Osteocyte (in vitro differentiated cells): ENCODE measurements at places on chromosomes 7 and 10.

DNA sequence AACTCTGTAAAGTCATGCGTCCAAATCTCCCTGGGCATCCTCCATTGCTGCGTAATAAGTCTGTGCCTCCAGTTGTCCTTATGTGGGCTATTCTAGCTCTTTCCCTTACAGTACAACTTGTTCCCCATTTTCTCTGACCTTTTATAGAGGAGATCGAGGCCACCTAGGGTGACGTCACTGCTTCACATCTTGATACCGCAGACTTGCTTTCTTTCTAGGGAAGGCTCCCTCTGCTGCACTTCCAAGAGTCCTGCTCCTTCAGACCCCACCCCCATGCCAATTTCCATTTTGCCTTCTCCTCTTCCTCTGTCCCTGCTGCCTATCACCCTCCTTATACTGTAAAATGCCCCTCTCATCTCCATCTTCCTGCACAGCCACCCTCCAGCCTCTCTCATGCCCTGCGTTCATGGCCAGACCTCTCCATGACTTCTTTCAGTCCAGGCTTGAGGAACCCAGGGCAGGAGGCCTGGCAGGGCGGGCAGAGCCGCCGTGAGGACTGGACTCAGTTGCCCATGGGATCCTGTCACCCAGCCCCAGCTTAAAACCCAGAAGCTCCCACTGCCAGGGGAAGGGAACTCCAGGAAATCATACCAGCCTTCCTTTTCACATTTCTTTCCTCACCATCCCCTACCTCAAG, 57.5 kb downstream of the CAMK1D start:
- H3K27me3 ChIP-seq: no peaks in the 10 kb centered on the region
- peak; percentile 51 for DNase-seq

DNA sequence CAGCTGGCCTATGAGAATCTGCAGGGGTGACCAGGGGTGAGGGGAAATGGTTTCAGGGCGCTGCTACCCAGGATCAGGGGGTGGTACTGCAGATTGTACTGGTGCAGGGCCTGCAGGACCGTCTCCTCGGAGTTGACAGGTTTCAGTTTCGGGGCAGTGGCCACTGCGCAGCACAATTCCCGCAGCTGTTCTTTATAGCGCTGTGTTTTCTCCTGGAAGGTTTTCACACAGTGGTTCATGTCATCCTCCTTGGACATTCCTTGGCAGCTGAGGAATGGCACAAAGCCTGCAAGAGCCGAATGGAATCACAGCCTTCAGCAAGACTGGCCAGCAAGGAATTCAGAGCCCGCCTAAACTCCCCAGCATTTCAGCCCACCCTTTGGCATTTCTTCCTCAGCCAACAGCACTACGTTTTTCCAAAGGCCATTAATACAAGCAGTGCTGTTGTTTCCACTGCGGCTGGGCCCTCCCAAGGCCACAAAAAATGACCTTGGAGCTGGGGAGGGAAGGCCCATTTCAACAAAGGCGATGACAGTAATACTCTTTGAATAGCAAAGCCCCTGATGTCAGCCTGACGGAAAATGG, 44.9 kb downstream of the PNLIPRP2 start:
- H3K4me1 ChIP-seq: no peaks in the 10 kb centered on the region
- peak; percentile 72 for DNase-seq
- H3K36me3 ChIP-seq: no peaks in the 10 kb centered on the region
- no peak overlapping the region for H3K4me3 ChIP-seq
- no peak overlapping the region for H3K27ac ChIP-seq

GRCh38 chr10:70589762-70590654, 12.5 kb downstream of the PRF1 start:
- peak; percentile 56 for DNase-seq
- H3K4me1 ChIP-seq: peaks cover 10% of the 10 kb centered on the region

- peaks cover 13% of the 10 kb centered on the region for H3K4me1 ChIP-seq
- no peak overlapping the region for H3K27ac ChIP-seq
- peaks cover 31% of the 10 kb centered on the region for H3K27me3 ChIP-seq
- peaks cover 8% of the 10 kb centered on the region for H3K36me3 ChIP-seq
Measured at GRCh38 chr10:132187430-132188138, 836 bp downstream of the DPYSL4 start.

- no peak for DNase-seq
- peaks cover 10% of the 10 kb centered on the region for H3K27me3 ChIP-seq
- H3K4me1 ChIP-seq: no peaks in the 10 kb centered on the region
- H3K36me3 ChIP-seq: no peaks in the 10 kb centered on the region
Measured at GRCh38 chr10:59595593-59595992, 114.1 kb downstream of the SLC16A9 start.

GRCh38 chr10:24209946-24210491, 1.1 kb downstream of the KIAA1217 start:
- H3K36me3 ChIP-seq: no peaks in the 10 kb centered on the region

GRCh38 chr10:43380610-43381222, 9.3 kb downstream of the FXYD4 start:
- no peaks in the 10 kb centered on the region for H3K27me3 ChIP-seq
- H3K27ac ChIP-seq: peak overlapping the region; percentile 14
- H3K4me1 ChIP-seq: no peaks in the 10 kb centered on the region
- peaks cover 4% of the 10 kb centered on the region for H3K36me3 ChIP-seq

DNA sequence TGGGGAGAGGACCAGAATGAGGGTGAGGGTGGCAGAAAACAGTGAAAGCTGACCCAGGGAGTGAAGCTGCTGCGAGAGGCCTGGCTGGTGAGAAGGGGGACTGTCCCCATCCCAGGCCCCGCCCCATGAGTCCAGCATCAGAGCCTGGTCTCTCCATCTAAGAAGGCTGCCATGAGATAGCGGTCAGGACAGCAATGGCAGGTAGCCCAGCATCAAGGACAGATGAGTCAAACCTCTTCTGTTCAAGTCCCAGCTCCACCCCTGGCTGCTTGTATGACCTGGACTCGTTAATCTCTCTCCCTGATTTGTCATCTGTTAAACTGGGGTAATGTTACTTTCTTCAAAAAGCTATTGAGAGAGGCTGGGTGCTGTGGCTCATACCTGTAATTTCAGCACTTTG, 22.2 kb downstream of the GPNMB start:
- peaks cover 3% of the 10 kb centered on the region for H3K27me3 ChIP-seq
- peaks cover 6% of the 10 kb centered on the region for H3K36me3 ChIP-seq
- no peak overlapping the region for H3K27ac ChIP-seq
- no peak overlapping the region for H3K4me3 ChIP-seq
- peaks cover 4% of the 10 kb centered on the region for H3K4me1 ChIP-seq

- H3K27me3 ChIP-seq: peaks cover 20% of the 10 kb centered on the region
- H3K4me3 ChIP-seq: no peak overlapping the region
- no peak for DNase-seq
- H3K36me3 ChIP-seq: no peaks in the 10 kb centered on the region
- H3K4me1 ChIP-seq: no peaks in the 10 kb centered on the region
Measured at GRCh38 chr7:151853896-151854719, 22.8 kb downstream of the PRKAG2 start.

DNA sequence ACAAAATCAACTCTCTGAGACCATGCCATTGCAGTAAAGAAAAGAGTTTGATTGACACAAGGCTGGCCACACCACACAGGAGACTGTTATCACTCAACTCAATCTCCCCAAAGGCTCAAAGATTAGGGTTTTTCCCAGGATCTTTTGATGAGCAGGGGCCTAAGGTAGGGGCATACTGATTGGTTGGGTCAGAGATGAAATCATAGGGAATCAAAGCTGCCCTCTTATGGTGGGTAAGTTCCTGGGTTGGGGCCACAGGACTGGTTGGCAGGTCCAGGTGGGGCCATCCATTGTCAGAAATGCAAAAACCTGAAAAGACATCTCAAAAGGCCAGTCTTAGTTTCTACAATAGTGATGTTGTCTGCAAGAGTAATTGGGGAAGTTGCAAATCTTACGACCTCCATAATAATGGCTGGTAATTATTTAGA, 91.6 kb downstream of the AKR1D1 start:
- peaks cover 3% of the 10 kb centered on the region for H3K36me3 ChIP-seq
- H3K4me1 ChIP-seq: no peaks in the 10 kb centered on the region
- no peak overlapping the region for H3K4me3 ChIP-seq
- no peak overlapping the region for H3K27ac ChIP-seq
- H3K27me3 ChIP-seq: no peaks in the 10 kb centered on the region

GRCh38 chr10:70771311-70772194, 13.6 kb downstream of the TBATA start:
- peaks cover 32% of the 10 kb centered on the region for H3K27me3 ChIP-seq
- H3K27ac ChIP-seq: no peak overlapping the region
- DNase-seq: peak; percentile 76

DNA sequence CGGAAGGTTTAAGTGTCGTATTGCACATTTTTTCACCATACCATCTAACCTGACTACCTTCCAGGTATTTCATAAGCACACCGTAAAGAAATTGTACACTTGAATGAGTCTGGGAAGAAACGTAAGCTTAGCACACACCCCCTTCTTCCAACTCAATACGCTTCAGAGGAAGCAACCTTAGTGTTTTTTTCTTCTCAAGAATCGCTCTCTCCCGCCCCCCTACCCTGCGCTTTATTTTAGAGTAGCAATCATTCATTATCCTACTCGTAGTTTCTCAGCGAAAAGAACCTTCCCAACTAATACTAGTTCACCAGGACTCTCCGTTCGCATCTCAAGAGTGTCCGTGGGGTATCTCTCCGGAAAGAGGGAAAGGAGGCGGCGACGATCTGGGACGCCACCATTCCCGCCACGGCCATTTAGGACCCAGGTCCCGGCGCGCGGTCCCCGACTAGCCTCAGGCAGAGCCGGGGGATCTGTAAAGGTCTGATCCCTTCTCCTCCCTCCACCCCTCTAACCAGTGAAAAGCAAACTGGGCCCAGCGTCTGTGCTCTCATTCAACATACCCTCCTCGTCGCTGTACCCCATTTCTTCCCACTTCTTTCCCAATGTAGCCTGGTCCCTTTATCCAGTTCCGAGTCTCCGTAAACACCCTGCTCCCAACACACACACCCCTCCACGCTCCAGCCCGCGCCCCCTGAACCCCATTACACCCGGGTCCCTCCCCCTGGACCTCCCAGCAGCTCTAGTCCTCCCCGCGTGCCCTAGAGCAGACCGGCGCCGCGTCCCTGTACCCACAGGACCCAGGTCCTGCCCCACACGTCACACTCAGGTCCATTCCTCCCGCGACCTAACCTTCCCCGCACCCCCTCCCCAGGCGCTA, 16.0 kb downstream of the MYOZ1 start:
- H3K4me1 ChIP-seq: peaks cover 17% of the 10 kb centered on the region
- no peaks in the 10 kb centered on the region for H3K27me3 ChIP-seq
- no peak for DNase-seq
- H3K4me3 ChIP-seq: peak overlapping the region; percentile 95
- H3K27ac ChIP-seq: peak overlapping the region; percentile 84

- H3K4me3 ChIP-seq: no peak overlapping the region
- peaks cover 43% of the 10 kb centered on the region for H3K36me3 ChIP-seq
- peaks cover 7% of the 10 kb centered on the region for H3K4me1 ChIP-seq
- no peaks in the 10 kb centered on the region for H3K27me3 ChIP-seq
- no peak for DNase-seq
- no peak overlapping the region for H3K27ac ChIP-seq
Measured at GRCh38 chr7:87853237-87853864, 22.8 kb downstream of the SLC25A40 start.

DNA sequence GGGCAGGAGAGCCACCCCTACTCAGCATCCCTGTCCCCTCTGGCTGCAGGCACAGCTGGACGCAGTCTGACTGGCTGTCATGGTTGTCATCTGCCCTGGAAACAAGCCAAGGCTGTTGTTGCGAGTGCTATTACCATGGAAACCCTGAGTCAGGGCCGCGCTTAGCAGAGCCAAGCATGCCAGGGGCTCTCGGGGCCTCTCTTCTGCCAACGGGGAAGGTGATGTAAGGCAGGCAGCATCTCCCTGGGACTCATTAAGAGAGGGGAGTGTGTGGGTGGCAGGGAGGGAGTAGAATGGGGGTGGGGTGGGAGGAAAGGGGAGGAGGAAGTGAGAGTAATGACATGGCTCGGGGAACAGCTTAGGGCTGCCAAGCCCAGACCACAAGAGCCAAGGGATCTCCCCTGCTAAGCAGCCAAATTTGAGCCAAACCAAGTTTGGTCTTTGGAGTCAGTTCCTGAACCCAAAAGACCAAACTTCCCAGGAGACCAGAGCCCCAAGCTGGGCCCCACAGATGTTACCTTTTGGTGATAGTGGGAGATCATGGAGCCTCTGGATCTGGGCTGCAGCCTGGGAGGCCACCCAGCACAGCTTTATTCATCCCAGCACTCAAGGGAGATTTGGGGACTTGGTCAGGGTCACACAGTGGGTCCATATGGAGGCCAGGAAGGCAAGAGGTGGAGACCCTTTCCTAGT, 67.6 kb downstream of the TMEM130 start:
- no peaks in the 10 kb centered on the region for H3K36me3 ChIP-seq
- no peak overlapping the region for H3K27ac ChIP-seq
- no peaks in the 10 kb centered on the region for H3K4me1 ChIP-seq
- no peaks in the 10 kb centered on the region for H3K27me3 ChIP-seq

DNA sequence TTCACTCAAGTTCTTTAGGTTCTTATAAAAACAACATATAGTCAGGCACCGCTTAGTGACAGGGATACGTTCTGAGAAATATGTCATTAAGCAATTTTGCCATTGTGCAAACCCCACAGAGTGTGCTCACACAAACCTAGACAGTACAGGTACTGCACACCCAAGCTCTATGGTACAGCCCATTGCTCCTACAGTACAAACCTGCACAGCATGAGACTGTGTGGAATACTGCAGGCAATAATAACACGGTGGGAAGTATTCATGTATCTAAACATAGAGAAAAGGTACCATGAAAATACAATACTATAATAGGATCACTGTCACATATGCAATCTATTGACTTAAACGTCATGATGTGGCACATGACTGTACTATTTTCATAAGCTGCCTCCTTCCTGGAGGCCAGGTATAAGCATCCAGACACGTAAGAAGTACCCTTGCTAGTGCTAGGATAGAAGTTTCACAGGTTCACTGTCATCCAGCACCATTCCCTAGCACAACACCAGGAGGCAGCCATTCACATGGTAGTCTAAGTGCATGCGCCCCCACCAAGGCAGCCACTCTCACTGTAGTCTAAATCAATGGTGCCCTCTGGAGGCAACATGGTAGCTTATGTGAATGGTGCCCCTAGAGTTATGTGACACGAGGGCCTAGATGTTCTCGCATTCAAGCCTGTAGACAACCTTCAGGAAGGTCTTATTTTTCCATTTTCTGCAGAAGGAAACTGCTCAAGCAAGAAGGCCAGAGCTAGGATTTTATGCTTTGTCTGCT, 98.5 kb downstream of the ARHGAP22 start:
- no peaks in the 10 kb centered on the region for H3K36me3 ChIP-seq
- H3K27me3 ChIP-seq: no peaks in the 10 kb centered on the region
- no peak overlapping the region for H3K27ac ChIP-seq
- H3K4me3 ChIP-seq: no peak overlapping the region

- no peak overlapping the region for H3K4me3 ChIP-seq
- no peaks in the 10 kb centered on the region for H3K27me3 ChIP-seq
- no peak for DNase-seq
- peaks cover 4% of the 10 kb centered on the region for H3K36me3 ChIP-seq
- H3K4me1 ChIP-seq: peaks cover 31% of the 10 kb centered on the region
- no peak overlapping the region for H3K27ac ChIP-seq
Measured at GRCh38 chr10:74297389-74298080, 146.5 kb downstream of the ADK start.

DNA sequence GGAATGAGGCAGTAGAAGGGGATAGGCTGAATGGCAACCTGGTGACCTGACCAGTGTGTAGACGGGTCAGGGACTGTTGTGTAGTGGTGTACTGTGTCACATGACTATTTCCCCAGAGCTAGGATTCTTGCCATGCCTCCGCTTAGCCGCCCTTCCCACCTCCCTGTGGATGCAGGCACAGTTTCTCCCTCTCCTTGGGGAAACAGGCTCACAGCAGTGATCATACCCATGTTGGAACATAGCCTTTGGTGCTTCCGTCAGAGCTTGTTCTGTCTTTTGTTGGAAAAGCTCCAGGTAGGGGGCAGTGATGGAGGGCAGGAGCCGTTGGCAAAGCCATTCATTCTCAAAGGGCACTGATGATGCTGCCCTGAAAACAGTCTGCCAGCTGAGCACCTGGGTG, 44.3 kb downstream of the OGDH start:
- no peaks in the 10 kb centered on the region for H3K27me3 ChIP-seq
- H3K4me1 ChIP-seq: no peaks in the 10 kb centered on the region
- DNase-seq: no peak
- H3K4me3 ChIP-seq: no peak overlapping the region
- H3K36me3 ChIP-seq: peaks cover 24% of the 10 kb centered on the region
